ENCODE measurements at places on chromosomes 16 and 17.

DNA sequence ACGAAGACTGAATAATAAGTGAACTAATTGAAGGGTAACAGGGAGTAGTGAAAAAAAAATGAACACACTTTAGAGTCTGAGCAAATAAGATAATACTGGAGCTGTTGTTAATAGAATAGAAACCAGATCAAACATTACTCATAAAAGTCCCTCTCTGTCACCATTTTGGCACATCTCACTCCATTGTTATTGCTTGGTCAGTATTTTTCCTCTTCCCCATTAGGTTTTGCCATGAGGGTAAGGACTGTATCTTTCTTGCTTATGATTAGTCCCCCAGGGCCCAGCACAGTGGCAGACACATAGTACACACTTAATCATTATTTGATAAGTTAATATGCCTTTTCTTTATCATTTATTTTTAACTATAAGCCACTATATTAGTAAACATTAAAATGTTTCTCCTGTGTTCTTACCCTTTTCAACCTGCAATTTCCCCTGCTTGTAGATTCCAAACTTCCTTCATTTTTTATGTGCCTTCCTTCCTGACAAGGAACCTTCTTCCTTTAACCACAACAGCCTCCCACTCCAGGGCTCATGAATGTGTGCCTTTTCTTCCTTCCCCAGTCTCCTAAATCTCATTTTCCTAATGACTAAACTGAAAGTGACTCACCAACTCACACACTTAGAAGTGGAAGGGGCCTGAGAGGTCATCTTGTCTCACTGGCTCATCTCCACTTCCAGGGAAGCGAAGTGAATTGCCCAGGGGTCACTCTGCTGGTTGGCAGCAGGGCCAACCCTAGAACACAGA is 88.2 kb upstream of the HAS3 start:
- DNase-seq, result no peak

- DNase-seq, result no peak
Measured at GRCh38 chr16:59052231-59052630, 318.1 kb upstream of the GOT2 start.

DNA sequence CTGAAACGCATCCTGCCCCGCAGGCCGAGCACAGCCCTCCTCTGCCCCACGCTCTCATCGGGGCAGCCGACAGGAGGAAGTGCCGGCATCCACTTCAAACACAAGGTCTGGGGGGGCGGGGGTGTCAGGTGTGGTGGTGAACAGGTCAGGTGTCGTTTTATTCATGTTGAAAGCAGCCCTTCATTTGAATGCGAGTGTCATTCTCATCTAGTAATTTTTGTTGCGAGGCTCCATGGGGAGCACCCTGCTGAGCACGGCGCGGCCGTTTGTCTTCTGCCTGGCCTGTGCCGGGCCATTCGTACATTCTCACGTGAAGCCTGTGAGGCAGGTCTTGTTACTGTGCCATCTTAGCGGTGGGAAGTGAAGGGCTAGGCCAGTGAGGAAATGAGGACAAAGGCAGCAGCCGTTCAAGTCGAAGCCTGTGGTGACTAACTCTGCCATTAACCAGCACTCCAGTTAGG is 1.9 kb downstream of the ACSF3 start:
- DNase-seq, result no peak

DNA sequence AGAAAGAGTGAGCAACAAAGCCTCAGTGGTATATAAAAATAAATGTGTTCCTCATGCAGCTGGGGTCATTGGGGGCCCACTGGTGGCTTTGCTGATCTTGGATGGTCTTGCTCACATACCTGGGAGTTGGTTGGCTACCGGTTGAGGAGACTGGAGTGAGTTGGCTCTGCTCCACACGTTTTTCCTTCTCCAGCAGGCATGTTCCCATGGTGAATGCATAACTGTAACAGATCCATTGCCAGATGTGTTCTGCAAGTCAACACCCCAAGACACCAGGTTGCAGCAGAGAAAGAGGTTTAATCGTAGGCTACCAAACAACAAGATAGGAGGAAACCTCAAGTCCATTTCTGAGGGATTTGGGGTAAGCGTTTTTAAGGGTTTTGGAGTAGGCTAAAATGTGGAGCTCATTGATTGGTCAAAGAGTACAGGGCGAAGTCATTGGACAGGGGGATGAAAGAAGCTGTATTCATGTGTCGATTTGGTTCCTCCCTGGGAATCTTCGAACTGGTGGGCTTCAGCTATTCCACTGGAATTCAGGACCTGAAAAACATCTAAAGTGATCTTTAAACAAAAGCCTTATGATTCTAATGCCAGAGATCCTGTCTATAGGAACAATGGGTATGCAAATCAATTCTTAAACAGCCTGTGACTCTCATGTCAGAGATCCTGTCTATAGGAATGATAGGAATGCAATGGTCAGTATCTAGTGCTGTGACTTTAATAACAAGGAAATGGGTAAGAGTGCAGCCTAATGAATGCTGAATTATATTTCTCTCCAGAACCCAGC is 467.5 kb upstream of the C16orf82 start:
- DNase-seq, result no peak

DNA sequence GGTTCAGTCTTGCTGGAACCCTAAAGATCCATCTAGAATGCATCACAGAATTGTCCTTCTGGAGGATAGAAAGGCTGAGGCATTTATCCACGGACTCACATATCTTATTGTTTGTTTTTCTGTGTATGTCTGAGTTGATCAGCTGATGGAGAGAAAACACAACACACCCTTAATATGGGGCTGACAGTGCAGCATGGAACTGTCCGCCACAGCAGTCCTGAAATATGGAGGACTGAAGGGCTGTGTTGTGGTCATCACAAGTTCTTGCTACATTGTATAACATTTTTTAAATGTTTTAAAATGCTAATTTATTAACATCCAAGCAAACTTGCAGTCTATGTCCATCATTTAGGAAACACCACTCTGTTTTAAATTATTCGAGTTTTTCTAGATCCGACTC is 448.9 kb upstream of the ERCC4 start:
- no peak for DNase-seq

DNA sequence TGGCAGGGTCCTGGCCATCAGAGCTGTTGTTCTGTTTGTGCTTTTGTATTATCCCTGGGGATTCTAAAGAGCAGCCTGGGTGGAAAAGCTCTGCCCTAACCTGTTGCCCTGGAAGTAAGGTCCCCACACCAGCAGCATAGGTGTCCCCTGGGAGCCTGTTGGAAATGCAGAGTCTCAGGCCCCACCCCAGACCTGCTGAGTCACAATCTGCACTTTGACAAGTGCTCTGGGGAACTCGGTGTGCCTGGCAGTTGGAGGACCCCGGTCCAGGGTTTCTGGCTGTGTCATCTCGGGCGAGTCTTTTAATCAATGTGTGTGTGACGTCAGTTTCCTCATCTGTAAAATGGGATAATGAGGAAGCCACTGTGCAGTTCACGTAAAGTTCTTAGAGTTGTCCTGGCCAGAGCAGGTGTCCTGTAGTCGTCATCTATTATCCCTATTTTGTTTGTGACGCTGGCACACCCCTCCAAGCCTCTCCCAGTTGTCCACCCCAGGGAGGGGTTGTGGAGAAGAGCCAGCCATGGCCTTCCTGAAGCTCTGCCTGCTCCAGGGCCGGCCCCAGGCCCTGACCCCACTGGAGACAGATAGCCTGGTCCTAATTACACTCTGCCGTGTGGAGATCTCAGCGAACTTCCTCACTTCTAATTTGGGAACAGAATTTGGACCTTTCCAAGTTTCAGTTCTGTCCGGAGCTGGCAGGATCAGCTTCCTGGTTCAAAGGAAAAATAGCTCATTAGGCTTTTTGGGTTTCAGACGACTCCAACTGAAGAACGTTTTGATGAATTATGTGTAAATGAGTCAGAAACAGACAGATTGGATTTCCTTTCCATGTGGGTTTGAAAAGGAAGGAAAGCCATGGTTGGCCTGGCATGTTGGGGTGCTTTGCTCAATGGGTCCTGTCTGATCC is 295.7 kb upstream of the FOXF1 start:
- DNase-seq, result no peak

All from GM20000 (cell line).